NCI-H1105 (cell line): ENCODE measurements at places on chromosomes 5 and 9.

GRCh38 chr9:9286001-9286400 is 1326.8 kb downstream of the PTPRD start:
- no peak for DNase-seq

GRCh38 chr9:73583576-73583975 is 431.9 kb downstream of the ANXA1 start:
- no peak for DNase-seq

- peak; percentile 0 for DNase-seq
Observed at GRCh38 chr5:152072091-152072490, 147.4 kb upstream of the GLRA1 start.

DNA sequence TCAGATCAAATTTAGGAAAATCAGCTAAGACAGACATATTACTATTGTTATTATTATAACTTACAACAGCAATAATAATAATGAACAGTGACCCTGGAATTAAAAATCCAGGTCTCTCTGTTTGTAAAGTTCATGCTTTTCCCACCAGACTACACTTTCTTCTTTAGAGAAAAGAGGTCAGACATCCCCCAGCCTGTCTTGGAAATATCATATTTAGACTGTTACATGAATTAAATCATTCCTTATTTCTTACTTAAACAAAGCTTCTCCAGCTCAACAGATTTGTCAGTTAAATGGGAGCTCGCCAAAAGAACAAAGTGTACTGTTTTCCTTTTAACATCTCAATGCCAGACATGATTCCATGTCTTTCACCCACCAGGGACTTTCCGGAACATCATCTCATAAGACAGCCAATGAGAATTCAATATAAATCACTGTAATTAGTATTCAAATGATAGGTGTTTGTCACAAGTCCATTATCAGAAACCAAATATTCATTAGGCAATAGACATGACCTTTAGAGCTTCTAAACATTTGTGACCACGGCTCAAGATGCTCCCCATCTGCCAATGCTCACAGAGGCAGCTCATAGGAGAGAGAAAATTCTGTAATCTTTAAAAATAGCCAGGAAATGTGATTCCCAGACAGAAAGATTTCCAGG is 351.9 kb downstream of the ENC1 start:
- no peak for DNase-seq

DNA sequence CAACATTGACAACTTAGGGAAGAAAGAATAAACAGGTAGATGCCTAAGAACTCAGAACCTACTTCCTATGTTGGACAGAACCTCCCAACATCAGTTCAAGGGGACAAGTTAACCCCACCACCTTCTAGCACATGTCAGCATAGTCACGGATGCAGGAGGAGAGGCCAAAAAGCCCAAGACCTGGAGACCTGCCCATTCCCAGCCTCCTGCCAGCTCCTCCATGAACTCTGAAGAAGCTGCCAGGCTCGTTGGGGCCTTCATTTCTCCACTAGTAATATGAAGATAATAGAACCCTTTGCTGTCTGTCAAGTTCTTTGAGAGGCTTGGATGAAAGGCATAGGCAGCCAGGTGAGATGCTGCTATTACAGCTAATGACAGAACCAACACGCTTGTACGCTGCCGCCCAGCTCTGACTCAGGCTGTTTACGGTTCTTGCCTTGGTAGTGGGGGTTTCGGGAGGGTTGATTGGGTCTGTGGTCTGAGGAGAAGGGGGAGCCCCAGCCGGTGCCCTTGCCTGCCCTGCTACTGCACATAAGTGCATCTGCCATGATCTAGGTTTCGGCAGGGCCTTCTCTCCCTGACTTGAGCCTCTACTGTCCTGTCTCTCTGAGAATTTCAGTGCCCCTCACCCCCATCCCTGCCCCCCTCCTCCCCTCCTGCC is 82.2 kb downstream of the NRG2 start:
- no peak for DNase-seq

DNA sequence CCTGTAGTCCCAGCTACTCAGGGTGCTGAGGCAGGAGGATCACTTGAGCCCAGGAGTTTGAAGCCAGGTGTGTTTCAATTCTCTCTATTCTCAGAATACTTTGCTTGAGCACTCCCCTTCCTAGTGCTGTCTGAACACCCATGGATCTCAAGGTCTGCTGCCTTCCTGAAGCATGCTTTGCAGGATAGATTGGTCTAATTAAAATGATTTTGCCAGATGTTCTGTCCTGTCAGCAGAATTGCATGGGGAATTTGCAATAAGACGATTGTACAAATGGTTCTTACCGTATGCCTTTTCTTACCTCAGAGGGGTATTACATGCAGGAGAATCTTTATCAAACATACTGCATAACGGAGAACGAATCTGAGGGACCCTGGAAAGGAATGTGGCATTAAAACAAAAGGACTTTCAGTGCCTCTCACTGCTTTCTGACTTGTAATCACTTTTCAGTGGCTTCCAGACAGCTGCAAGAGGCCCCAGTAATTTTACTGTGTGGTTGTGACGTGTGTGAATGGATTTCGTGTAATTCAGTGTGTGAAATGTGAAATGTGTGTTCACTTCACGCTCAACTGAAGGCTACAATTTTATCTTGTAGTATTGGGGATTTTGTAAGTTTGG is 587.2 kb upstream of the SEMA6A start:
- DNase-seq, result no peak

- no peak for DNase-seq
Observed at GRCh38 chr5:139512786-139513390, 30.3 kb upstream of the STING1 start.

- DNase-seq, result no peak
Observed at GRCh38 chr5:142823126-142823525, 52.9 kb downstream of the ARHGAP26 start.

DNA sequence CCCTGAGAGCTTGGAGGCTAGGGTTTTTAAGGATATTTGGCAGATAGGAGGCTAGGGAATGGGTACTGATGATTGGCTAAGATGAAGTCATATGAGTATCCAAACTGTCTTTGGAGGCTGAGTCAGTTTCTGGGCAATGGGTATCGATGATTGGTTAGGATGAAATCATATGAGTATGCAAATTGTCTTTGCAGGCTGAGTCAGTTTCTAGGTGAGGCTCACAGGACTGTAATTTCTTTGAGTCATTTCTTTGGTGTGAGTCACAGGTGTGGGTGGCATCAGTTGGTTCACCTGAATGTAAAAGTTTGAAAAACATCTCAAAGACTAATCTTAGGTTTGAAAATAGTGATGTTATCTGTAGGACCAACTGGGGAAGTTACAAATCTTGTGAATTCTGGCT is 1068.0 kb downstream of the NR2F1-AS1 start:
- no peak for DNase-seq

GRCh38 chr9:20526500-20527319 is 95.6 kb downstream of the MLLT3 start:
- DNase-seq, result no peak

- DNase-seq, result no peak
Observed at GRCh38 chr5:65910711-65911110, 15.7 kb upstream of the ERBIN start.

GRCh38 chr9:133711428-133712220 is 26.5 kb downstream of the SARDH start:
- no peak for DNase-seq

- no peak for DNase-seq
Observed at GRCh38 chr9:81108821-81109220, 580.5 kb downstream of the TLE1 start.
